ENCODE measurements at places on chromosomes 6 and 20.

GRCh38 chr20:23350904-23351838 lies 580 bp downstream of the NXT1 start:
- no peak for DNase-seq

DNA sequence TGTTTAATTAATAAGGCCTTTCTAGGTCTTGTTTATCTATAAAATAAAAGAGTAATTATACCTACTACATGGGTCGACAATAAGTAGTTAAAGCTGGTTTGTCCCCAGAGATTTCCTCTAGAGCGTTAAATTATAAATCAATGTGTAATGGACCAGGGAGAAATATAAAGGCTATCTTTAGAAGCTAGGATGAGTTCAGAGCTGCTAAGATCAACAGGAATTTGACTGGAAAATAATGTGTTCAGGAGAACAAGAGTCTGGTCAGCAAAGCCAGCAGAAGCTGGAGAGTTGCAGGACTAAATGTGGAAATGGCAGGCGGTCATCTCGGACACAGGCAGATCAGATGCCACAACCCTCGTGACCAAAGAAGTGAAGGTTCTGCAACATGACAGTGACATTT lies 428.8 kb downstream of the EPM2A start:
- DNase-seq, result no peak

- no peak for DNase-seq
Measured at GRCh38 chr6:69349771-69350170, 447.0 kb downstream of the LMBRD1 start.

DNA sequence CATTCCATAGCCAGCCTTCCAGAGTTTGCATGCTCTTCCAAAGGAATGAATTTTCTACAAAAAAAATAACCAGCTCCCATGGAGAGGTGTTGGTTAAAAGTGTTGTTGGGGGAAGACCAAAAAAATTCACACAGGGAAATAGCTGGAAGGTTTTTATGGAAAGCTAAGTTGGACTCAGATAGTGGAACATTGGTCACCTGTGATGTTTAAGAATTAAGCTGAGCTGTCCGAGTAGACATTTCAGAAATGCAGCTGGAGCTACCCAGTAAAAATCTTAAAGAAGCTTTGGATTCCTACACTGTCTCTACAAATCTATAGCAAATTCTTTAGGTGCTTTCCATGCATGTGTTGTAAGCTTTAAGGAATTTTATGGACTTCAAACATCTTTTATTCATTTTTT lies 155.5 kb downstream of the THBS2 start:
- DNase-seq, result no peak

GRCh38 chr6:135267085-135267484 lies 86.0 kb downstream of the MYB start:
- no peak for DNase-seq

DNA sequence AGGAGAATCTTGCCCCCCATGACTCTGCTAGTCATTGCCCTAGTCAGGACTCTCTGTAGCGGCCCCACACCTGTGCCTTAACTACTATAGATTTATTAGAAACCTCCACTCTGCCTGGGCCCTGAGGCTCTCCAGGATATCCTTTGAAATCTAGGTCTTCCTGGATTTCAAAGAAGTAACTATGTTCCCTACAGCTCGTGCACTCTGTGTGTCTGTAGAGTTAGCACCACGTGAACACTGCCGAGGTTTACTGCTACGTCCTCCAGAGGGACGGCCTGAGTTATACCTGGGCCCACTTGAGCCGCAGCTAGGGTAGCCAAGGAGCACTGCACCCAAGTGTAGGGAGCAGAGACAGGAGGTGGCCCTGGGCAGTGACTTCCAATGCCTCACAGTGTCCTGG lies 19.8 kb downstream of the GLP1R start:
- no peak for DNase-seq

- DNase-seq, result no peak
Measured at GRCh38 chr6:46525583-46525982, 34.3 kb upstream of the RCAN2 start.

Data from LNCaP clone FGC (cell line).